Melanocyte of skin (primary cell): ENCODE measurements at places on chromosomes 7 and 10. TPM values are rescaled to one million over a fixed set of nuclear protein-coding genes. Genes with fewer than 3 reads are reported as not detected.

The UCN3 gene
- not detected in 2 replicates for total RNA-seq

The NACAD gene
- 0.31 and 0.33 TPM in 2 replicates for total RNA-seq

The ZNF853 gene
- total RNA-seq: 0.36 and 1.7 TPM in 2 replicates

The PRPS1L1 gene
- total RNA-seq: not detected in 2 replicates
